ENCODE measurements at places on chromosomes 7 and 10.

- ATAC-seq = no peak
Measured at GRCh38 chr7:42214060-42214679, 22.8 kb downstream of the GLI3 start.

- no peak for ATAC-seq
Measured at GRCh38 chr10:132535065-132535651, 2.4 kb upstream of the INPP5A start.

- no peak for ATAC-seq
Measured at GRCh38 chr10:94025806-94026205, 32.1 kb downstream of the PLCE1 start.

DNA sequence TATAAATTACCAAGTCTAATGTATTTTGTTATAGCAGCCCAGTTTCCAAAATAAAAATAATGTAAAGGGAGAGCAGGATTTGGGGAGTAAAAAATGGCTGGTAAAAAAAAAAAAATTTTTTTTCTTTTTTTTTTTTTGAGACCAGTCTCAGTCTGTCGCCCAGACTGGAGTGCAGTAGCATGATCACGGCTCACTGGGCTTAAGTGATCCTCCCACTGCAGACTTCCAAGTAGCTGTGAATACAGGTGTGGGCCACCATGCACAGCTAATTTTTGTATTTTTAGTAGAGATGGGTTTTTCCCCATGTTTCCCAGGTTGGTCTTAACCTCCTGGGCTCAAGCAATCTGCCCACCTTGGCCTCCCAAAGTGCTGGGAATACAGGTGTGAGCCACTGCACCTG lies 4.8 kb upstream of the LSM8 start:
- ATAC-seq = no peak

DNA sequence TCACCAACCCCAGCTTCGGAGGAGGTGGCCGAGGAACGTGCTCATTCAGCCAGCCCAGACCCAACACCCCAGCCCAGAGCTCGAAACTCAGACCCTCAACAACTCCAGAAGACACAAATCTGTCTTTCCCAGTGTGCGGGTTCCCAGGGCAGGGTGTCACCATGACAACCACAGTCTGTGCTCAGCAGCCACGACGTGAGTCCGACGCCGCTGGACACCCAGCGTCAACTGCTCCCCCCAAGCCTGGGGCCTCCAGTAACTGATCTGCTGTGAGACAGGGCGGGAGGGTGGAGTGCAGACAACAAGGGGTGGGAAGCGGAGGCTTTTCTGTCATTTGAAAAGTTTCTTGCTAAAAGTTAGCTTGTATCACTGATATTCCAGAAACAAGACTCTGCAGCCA lies 167.2 kb downstream of the MAD1L1 start:
- no peak for ATAC-seq

- ATAC-seq = no peak
Measured at GRCh38 chr7:2502647-2502966, 17.0 kb upstream of the LFNG start.

- no peak for ATAC-seq
Measured at GRCh38 chr10:15884447-15884846, 24.1 kb upstream of the MINDY3 start.

DNA sequence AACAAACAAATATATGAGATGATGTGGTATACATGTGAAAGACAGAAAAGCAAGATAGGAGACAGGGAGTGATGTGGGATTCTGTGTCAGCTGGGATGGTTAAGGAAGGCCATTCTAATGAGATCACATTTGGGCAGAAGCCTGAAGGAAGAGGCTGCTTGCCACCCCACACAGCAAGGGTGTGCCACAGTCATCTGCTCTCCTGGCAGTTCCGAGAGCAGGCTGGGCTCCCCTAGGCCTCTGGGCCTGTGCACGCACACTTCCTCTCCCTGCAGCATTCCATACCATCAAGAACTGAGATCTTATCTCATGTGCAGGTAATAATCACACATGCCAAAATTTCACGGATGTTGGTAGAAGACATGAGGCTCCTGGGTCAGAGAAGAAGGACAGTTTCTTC lies 43.1 kb downstream of the SYPL1 start:
- no peak for ATAC-seq

DNA sequence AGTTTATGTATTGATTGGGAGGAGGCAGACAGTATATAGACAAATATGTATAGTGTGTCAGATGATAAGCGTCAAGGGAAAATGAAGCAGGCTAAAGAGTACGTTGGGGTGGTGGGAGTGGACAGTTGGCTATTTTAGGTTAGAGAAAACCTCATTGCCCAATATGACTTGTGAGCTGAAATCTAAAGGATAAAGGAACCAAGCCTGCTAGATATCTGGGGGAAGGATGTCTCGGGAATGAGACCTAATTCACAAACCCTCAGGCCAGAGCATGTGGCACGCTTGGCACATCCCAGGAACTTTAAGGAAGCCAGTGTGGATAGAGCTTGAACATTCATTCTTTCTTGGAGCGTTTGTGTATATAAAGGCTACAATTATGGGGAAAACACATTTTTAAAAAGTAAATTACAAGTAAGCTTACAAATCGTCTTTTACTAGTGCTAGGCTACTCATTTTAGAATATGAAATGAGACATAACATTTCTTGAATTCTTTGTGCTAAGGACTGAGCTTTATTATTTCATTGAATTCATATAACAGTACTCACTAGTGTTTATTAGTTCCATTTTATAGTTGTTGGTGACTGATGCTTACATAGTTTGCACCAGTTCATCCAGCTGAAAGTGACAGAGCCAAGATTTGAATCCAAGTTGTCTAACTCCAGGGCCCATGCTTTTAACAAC lies 9.7 kb downstream of the FHIP2A start:
- ATAC-seq = no peak

DNA sequence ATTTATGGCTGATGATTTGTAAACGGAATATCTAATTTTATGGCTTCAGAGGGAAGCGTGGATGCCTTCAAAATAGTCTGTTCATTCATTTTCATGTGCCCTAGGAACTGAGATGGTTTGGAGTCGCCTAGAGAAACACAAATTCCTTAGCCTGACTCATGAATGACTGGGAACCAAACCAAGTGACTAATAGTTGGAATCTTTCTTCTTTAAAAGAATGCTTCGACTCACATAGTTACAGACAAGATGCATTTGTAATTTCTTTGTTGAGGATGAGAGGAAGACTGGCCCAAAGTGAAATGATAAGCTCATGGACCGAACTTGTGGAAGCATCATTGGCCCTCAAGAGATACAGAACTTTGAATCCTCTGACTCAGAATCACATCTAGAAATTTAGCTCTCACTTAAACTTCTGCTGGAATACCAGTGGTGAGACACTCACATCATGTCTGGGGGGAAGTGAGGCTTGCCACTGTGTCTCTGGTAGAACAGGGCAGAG lies 1107.2 kb downstream of the NRG3 start:
- ATAC-seq = peak; percentile 86

- no peak for ATAC-seq
Measured at GRCh38 chr10:9869205-9869604, 1148.5 kb upstream of the CELF2 start.

DNA sequence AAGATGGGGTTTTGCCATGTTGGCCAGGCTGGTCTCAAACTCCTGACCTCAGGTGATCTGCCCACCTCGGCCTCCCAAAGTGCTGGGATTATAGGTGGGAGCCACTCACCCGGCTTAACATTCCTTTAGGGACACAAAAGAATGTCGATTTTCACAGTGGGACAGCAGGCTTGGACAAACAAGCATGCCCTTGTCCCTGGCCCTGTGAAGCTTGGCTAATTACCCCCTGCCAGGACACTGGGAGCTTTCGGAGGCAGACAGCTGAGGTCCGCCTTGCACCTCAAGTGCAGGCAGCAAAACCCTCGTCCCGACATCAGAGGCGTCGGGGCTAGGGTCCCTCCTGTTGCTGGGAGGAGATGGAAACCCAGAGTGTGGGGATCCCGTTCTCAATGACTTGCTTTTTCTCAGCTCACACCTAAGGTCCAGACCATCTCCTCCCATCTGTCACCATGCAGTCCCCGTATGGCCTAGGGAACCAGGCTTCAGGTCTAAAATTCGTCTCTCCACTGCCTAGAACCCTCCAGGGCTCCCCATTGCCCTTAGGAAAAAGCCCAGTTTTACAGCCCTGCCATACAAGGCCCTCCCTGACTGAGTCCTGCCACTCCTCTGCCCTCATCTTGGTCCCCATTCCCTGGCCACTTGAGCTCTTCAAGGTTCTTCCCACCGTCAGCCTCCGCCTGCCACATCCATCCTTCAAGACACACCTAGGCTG lies 6.3 kb upstream of the CLIP2 start:
- no peak for ATAC-seq

DNA sequence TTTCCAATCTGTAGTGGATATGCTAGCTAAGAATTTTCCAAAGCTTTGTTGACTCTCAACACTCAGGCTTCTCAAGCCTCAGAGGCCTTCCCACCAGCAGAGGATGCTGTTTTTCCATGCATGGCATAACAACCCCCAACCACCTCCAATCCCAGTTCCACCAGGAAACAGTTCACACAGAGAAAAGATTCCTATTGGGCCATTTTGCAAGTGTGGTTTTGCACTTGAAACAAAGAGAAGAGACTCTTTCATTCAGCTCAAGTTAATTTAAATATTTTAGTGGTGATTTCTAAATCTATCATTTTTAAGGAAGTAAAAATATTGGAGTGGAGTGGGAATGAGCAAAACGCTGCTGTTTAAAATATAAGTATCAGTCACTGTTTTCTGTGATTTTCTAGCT lies 105.6 kb upstream of the COL1A2 start:
- peak; percentile 81 for ATAC-seq

DNA sequence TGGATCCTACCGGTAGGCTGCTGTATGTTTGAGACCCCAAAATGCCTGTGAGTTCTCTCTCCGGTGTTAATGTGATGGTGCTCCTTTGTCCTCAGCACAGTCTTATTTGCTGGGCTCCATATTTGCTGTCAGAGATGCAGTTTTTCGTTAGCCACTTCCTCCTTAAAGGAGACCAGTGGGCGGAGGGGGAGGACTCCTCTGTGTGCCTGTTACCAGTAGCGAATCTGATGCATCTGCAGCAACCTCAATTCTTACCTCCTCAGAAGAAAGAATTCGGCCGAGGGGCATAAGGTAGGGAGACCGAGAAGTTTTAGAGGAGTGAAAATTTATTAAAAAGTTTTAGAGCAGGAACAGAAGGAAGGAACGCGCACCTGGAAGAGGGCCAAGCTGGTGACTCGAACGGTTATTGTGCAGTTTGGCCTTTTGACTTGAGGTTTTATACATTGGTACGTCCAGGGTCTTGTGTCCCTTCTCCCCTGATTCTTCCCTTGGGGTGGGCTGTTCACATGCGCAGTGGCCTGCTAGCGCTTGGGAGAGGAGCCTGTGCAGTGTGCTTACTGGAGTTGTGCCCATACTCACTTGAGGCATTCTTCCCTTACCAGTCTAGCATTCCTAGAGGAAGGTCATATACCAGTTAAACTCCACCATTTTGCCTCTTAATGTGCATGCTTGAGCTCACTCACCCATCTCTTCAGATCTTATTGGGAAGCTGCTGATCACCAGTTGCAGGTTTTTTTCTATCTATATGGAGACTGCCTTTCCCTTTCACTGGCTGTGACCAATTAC lies 49.5 kb downstream of the GNAI1 start:
- ATAC-seq = no peak

DNA sequence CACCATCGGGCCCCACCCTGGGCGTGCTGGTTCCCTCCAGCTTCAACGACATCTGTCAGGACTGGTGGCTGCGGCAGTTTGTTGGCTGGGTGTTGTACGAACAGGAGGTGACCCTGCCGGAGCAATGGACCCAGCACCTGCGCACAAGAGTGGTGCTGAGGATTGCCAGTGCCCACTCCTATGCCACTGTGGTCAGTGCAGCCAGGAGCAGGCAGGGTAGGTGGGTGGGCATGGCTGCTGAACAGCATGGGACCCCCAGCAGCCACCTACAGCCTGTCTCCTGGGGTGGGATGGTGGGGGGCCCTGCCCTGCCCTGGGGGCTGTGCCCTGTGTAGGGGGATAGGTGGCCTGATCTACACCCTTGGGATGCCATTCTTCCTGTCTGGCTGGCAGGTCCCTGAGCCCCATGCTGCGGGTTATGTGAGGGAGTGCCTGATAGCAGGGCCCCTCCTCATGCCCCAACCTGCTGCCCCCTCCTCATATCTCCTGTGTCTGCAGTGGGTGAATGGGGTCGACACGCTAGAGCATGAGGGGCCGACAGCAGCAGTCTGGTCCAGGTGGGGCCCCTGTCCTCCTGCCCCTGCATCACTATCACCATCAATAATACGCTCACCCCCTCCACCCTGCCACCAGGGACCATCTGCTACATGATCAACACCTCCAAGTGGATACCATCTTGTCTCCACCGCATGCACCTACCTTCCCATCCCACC lies 56.9 kb downstream of the ZNF727 start:
- no peak for ATAC-seq

DNA sequence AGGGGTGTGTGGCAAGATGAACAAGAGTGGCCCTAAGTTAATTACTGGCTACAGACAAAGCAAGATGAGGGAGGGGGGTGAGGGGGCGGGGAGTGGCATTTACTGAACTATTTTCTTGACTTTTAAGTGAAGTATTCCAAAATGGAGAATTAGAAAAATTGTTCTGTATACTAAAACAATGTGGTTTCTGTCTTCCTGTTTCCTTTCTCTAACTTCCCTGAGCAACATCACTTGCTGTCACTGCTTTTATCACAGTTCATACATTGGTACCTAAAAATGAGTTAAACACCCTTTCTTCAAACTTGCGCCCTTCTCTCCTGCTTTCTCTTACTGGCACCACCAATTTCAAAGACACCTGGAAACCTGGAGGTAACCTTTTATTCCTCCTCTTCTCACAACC lies 21.6 kb downstream of the PDZD8 start:
- ATAC-seq = no peak

- no peak for ATAC-seq
Measured at GRCh38 chr7:68314208-68314607, 1284.1 kb upstream of the AUTS2 start.

- no peak for ATAC-seq
Measured at GRCh38 chr7:24701261-24702235, 55.7 kb downstream of the GSDME start.

GRCh38 chr10:49418328-49418727 lies 22.4 kb upstream of the DRGX start:
- no peak for ATAC-seq

DNA sequence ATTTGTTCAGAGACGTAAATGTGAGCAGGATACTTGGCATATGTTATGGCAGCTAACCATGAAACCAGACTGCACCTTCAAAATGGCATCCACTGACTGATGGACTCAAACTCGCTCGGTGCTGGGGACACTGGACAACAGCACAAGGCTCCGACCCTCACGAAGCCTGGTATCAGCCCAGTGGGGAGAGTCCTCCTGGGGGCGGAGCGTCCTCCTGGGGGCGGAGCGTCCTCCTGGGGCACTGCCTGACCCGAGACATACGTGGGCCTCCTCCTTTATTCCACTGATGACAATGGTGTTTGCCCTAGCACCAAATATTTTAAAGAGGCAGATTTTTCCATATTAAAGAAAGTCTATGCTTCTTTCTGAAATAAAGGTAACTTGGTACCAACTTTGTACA lies 39.5 kb downstream of the ESYT2 start:
- ATAC-seq = no peak

- ATAC-seq = peak; percentile 61
Measured at GRCh38 chr10:22335173-22335933, 9.9 kb upstream of the SPAG6 start.

DNA sequence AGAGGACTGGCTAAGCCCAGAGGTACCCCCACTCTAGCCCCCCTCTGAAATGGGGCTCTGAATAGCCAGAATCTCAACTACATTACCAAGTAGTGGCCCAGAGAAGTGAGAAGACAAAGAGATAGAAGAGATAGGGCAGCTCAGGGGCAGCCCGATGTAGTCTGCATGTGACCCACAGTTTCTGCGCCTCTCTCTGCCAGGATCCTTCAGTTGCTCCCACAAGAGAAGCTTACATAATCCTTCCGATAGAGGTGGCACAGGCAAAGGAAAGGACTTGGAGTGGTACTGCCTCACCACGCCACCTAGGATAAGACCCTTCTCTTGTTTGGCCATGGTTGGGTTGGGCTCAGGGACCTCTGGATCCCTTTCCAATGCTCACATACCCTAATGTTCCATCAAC lies 5.4 kb upstream of the PDE1C start:
- ATAC-seq = no peak
